ENCODE measurements at places on chromosomes 1 and 21.

- DNase-seq = no peak
Measured at GRCh38 chr1:195218428-195219212, 1389.6 kb downstream of the KCNT2 start.

- no peak for DNase-seq
Measured at GRCh38 chr1:91440847-91441246, 36.2 kb upstream of the HFM1 start.

GRCh38 chr1:65525266-65526048 is 105.0 kb downstream of the LEPR start:
- DNase-seq = no peak

DNA sequence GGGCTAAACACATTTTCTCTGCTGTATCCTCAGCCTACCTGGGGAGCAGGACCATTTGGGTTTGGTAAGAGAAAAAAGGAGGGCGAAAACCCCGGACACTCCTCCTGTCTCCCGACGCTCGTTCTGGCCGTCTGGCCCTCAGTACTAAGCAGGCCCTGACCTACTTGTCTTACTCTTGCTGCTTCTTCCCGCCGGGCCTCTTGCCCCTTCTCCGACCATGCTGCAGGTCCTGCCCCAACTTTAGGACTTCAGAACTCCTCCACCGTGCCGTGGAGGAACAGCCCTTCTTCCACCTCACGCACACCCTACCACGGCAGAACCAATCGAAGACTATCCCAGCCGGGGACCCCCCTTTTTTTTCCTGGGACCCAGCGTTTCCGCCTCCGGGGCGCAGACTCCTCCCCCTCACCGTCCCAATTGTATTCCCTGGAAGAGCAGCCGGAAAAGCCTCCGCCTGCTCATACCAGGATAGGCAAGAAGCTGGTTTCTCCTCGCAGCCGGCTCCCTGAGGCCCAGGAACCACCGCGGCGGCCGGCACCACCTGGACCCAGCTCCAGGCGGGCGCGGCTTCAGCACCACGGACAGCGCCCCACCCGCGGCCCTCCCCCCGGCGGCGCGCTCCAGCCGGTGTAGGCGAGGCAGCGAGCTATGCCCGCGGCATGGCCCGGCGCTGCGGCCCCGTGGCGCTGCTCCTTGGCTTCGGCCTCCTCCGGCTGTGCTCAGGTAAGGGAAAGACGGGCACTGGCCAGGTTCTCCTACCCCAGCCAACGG is at the start of gene CHRNB2:
CHRNB2 (plus strand) TSS at position 393 of the 771 bp plus-strand sequence; CDS start at position 660, 267 bp downstream.
- no peak for DNase-seq

GRCh38 chr1:111183308-111184069 is 17.0 kb downstream of the DENND2D start:
- DNase-seq = no peak

DNA sequence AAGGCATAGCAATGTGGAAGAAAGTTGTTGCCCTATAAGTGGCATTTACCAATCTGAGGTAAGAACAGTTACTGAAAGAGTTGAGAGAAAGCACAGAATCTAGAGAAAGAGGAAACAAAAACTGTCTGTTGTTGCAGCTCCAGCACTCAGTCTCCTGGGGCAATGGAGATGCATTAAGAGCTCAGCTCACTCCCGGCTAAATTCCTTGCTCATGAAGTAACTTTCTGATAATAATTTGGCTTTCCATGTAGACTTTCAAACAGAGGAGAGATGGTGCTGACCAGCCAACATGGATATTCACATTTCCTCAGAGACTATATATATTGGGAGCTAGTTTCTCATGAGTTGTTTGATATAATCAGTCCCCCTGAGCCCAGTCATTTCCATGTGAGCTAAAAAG is 135.3 kb downstream of the GDAP2 start:
- DNase-seq = no peak

DNA sequence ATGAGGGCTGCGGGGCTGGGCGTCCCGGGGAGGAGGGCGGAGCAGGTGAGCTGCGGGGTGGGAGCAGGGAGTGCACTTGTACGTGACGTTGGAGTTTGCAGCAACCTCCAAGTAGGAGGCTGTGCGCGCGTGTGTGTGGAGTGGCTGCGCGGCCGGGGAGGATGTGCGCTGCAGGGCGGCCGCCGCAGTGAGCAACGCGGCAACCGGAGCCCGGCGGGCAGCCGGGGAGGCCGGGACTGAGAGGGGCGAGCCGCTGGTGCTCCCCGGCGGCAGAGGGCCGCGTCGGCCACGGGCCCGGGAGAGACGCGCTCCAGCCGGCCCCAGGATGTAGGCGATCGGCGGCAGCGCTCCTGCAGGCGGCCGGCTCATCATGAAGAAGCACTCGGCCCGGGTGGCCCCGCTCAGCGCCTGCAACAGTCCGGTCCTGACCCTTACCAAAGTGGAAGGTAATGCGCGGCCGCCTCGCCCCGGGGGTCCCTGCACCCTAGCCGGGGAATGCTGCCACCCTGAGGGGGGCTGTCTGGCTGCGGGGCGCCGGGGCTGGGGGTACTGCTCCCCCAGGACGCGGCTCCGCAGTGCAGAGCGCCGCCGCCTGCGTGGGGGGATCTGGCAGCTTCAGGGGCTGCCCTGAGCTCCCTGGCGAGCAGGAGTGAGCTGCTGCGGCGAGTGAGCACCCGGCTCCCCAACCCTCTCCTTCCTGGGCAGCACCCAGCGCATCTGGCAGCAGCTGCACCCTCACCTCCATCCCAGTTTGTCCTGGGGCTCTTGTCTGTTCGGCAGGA is 158.9 kb upstream of the COA6 start:
- no peak for DNase-seq
